Stimulated activated CD8-positive, alpha-beta memory T cell treated with anti-CD3 and anti-CD28 coated beads, Interleukin-15, amount 100 ng/mL, for 4 hours (primary cell): ENCODE measurements at places on chromosomes 1 and 21.

- DNase-seq = no peak
Observed at GRCh38 chr1:155007251-155007828, 4.7 kb downstream of the ZBTB7B start.

DNA sequence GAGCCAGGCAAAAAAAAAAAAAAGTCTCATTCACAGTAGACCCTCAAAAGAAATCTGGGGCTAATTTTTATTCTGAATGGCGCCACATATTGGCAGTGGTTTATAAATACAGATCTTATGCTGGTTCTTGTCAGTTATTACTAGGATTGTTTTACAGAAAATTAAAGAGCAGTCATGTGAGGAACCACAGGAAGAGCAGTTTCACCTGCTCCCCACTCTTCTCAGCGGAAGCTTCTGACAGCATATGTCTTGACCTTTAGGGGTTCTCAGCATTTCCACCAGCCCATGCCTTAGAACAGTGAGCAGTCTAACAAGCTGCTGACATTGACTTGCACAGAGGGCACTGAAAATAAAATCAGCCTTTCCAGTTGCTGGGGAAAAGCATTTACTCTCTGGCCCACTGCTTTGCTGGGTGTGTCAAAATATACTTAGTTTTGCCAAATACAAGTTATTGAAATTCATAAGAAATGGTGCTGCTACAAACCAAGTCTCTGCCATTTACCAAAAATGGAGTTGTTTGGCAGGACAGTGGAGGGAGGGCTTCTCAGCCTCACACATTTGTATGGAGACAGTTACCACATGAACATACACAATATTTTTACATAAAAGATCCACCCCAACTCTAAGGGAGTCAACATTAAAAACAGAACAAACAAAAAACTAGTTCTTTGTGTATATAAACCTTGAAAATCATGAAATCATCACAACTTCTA is 144.2 kb downstream of the SYT2 start:
- no peak for DNase-seq

GRCh38 chr1:32055416-32055815 is 17.3 kb upstream of the TMEM39B start:
- DNase-seq = no peak

DNA sequence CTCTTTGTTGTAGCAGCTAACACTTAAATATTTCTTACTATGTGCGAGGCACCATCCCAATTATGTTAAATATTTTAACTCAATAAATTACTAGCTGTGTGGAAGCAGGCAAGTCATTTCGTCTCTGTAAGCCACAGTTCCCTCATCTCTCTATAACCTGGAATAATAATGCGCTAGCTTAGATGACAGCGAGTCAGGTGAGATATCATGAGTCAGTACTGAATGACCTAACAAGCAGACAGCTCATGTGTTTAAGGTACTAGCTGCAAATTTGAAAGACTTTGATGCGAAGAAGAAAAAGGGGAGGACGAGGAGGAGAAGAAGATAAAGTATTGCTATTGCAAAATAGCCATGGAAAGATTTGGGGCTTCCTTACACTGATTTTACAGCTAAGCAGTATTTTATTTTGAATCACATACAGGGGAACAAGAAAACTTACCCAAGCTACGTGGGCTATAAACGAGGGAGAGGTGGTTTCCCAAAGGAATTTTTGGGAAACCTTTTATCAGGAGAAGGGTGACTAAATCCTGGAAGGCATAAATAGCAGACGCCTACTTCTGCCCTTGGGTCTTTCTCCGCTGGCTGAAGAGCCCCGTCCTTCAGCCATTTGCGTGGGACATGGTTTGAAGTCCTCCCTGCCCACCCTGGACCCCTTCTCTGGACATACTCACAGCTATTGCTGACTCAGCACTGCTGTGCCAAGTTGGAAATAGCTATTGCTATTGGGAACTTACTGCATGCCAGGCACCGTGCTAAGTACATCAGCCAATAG is 8.9 kb downstream of the CITED4 start:
- DNase-seq = no peak

- no peak for DNase-seq
Observed at GRCh38 chr1:221993444-221993948, 251.6 kb upstream of the DUSP10 start.

DNA sequence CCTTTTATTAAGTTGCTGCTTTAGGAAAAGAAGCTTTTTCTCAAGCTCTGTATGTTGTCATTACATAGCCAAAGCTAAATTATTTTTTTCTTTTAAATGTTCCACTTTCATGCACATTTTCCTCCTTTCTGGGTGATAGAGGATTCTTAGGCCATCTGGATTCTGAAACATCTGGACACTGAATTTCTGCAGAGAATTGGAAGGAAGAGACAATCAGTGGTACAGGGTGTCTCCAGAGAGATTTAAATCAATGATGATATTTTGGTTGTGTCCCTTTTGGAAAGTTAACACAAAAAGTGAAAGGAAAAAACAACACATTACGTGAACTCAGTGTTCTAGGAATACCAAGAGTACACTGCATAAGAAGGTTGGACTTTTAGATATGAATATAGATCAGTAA is 211.4 kb upstream of the PKN2 start:
- DNase-seq = no peak

- no peak for DNase-seq
Observed at GRCh38 chr1:100387657-100388350, 35.5 kb downstream of the CDC14A start.

- DNase-seq = no peak
Observed at GRCh38 chr1:42825036-42825851, 8.0 kb upstream of the SVBP start.

GRCh38 chr1:202034683-202035462 is 24.5 kb downstream of the ELF3 start:
- no peak for DNase-seq

GRCh38 chr1:77781683-77782082 is 2.2 kb downstream of the MIGA1 start:
- no peak for DNase-seq

DNA sequence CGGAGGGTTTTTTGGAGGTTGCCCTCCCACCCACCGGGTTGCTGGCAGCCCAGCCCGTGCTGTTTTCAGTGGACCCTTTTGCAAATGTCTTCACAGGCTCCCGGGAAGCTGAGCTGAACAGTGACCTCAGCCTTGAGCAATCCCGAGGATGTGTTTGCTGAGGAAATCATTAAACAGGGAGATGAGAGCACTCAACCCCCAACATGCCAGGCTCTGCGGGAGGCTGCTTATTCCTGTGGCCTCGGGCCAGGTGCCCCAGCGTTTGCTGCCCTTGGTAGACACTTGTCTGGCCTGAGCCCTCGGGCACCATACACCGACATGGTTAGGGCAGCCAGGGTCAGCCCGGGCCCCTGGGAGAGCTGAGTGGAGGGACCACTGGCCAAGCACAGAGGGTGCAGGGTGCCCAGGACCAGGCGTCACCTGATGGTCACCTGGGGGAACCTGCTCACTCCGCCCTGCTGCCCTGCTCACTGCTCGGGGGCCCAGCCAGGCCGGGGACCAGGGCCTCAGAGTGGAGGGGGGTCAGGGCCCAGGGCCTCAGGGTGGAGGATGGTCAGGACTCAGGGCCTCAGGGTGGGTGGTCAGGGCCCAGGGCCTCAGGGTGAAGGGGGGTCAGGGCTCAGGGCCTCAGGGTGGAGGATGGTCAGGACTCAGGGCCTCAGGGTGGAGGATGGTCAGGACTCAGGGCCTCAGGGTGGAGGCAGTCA is 42.5 kb upstream of the POFUT2 start:
- DNase-seq = no peak

DNA sequence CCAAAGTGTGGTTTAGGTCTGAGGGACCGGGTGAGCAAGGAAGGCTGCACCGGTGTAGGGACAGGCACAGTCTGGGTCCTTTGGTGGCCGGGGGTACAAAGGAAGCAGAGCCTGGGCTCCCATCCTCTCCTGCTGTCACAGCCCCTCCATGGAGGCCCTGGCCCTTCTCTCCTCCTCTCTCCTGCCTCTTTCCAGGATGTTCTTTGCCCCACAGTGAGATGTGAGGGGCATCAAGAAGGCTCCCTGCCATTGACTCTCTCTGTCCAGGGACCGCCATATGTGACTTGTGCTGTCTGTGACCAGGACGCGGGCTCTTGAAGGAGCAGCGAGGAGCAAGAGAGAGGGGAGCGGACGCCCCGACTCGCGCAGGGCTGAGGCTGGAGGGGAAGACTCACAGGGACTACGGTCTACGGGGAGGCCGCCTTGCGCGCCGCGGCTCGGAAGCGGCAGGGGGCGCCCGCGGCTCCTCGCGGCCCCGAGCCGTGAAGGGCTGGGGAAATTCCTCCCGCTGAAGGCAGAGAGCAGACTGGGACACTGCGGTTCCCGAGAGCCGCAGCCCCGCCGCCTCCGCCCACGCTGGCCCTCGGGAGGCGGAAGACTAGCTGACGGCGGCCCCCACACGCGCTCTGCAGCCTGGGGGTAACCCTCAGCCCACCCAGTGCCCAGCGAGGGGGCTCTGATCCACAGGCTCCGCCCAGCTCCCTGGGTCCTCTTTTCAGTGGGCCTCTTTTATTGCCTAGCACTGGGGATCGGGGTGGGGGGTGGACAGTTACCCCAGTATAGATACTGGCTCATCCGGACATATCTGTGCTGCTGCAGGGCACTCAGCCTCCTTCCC is 40.8 kb downstream of the MAB21L3 start:
- peak; percentile 69 for DNase-seq
